ENCODE measurements at places on chromosomes 12 and 14.

- DNase-seq, result no peak
These were observed 1.8 kb upstream of the LRFN5 start for GRCh38 chr14:41604721-41605531.

DNA sequence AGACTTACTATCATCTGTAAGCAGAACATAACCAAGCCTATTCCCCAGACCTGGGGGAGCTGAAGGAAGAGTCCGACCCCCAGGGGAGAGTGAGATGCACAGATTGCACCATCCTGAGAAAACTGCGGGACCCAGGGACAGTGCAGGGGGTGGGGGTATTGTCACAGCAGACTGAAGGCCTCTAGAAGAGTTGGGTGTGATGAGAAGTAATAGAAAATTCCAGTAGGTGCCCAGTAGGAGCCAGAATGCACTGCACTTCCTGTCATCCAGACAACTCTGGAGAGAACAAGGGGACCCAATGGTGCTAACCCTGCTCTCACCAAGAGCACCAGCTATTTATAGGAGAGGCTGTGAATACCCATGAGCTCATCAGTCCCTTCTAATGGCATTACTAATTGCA lies 190.1 kb downstream of the BCL11B start:
- DNase-seq, result no peak

GRCh38 chr14:69154779-69155178 lies 1.9 kb upstream of the DCAF5 start:
- no peak for DNase-seq

DNA sequence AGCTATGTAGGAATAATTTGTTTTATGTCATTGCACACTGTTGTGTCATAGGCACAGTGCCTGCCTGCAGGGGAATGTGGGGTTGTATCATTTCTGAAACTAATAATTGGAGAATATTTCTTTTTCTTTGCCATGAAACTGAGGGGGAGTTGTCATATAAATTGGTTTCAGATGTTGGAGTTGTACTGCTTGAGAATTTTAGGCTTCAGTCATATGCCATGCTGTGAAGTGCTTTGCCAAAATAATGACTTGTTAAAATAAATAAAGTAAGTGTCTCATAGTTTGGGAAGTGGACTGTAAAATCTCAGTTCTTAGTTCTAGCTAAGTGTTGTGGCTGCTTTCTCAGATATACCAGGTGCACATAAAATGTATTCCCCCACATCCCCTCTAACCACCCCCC lies 116.8 kb downstream of the DAAM1 start:
- DNase-seq, result no peak

DNA sequence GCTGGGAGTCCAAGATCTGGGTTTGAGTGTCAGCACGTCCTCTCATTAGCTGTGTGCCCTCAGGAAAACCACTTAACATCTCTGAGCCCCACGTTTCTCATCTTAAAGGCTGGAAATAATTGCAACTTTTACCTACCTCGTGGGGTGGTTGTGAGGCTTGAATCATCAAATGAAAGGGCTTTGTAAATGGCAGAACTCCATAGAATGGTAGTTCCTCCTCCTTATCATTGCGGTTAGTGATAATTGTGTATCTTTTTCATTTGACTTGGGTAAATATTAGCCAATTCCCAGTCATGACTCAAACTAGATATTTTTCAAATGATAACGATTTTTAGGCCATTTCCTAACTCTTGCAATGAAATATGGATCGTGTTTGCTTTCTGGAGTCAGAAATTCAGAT lies 205.5 kb downstream of the CHST11 start:
- no peak for DNase-seq

DNA sequence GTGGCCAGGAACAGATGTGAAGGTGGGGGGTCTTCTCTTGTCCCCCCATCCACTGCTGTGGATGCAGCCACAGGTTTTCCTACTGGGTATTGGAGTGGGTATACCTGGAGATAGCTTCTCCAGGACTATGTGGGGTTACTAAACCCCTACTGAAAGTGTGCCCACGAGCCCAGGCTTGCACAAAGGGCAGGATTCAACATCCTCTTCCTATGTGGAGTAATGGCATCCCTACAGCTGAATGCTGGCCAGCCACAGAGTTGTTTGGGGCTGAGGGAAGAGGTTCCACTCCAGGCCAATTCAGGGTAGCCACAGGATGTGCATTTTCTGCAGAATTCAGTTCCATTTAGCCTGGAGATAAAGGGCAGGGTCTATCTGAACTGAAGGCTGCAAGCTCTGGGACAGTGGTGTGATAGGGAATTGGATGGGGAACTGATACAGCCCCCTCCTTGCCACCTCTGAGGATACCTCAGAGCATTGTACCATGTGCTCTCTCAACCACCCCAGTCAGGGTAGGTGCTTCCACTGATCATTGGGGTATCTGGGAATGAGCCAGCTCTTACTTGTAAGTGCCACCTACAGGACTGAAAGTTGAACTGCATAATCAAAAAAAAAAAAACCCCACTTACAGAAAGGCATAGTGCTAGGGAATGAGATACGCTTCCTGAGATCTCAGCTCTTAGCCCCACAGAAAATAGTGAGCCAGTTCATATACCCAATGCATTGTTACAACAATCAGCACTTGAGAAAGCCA lies 187.1 kb downstream of the KITLG start:
- no peak for DNase-seq

DNA sequence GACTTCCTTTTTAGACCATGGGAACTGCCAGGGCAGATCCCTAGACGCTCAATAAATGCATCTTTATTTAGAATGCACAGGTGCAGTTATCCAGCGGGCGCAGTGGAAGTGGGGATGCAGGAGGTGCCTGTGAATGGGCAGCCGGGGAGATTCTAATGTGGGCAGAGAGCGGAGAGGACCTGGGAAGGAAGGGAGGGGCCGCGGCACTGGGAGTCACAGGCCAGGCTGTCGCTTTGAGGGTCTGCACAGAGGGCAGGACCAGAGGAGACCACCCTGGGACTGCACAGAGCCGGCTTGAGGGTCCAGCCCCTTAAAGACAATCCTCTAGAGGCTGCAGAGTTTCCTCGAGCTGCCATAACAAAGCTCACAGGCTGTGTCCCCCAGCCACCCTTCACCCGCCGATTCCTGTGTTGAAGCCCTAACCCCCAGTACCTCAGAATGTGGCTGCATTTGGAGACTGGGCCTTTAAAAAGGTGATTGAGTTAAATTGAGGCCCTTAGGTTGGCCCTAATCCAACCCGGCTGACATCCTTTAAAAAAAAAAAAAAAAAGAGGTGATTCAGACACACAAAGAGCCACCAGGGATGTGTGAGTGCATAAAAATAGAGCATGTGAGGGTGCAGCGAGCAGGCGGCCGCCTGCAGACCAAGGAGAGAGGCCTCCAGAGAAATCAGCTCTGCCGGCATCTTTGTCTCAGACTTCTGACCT lies 44.4 kb upstream of the PPP2R5C start:
- DNase-seq, result no peak

- no peak for DNase-seq
These were observed 3.5 kb downstream of the IFI27 start for GRCh38 chr14:94113908-94114588.

- no peak for DNase-seq
These were observed 38.5 kb upstream of the FGF6 start for GRCh38 chr12:4483885-4484823.

DNA sequence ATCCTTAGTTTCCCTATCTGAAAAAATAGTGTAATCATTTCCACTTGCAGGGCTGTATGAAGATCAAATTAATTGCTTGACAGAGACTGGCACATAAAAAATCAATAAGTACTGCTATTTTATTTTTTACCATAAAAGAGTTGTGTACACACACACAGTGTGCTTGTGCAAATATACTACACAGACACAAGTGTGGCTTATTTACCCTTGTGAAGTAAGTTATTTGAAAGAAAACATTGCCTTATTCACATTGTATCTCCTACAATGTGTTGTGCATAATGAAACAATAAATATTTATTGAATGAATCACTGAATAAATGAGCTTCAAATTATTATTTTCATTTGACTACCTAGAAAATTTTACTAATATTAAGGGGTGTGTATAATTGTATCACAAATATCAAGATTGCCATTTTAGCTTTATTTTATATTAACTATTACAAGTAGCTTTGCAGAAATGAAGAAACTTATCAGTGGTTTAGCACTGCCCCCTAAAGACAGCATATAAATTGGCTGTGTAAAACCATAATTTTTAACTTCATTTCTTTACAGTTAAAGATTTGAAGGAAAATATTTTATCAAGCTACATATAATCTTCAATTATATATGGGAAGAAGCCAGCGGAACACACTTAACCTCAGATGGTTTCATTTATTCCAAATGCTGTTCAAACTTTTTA lies 11.3 kb downstream of the GARIN6 start:
- DNase-seq, result no peak

DNA sequence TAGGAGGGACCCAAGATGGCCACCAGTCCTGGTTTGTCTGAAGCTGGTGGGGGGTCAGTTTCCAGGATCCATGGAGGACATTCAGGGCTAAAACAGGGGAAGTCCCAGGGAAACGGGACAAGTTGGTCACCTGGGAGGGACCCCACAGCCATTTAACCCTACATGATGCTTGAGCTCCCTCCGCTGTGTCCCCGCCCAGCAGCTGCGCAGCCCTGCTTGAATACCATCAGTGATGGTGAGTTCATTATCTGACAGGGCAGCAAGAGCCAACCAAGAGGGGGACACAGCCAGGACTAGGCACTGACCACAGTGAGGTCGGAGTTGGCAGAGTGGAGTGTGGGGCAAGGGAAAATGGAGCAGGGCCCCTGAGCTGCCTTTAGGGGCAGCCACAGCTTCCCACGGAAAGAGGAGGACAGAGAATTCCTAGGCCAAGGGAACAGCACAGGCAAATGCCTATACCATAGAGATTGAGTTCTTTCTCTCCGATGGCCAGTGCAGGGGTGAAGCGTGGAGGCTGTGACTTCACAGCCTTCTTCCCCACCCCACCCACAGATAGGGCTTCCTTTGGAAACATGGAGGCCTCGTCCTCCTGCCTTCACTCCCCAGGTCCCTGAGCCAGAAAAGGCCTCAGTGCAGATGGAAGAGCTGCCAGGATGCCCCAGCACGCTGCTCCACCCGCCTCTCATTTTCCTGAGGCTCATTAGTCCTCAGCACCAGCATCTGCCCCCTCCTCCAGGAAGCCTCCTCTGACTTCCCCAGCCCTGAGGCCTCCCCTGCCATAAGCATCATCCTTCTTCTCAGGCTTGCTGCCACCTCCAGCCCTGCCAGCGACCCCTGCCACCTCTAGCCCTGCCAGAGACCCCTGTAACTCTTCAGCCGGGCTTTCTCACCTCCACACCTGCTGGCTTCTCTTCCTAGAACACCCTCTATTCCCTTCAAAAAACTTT lies 51.4 kb downstream of the CYP46A1 start:
- no peak for DNase-seq

DNA sequence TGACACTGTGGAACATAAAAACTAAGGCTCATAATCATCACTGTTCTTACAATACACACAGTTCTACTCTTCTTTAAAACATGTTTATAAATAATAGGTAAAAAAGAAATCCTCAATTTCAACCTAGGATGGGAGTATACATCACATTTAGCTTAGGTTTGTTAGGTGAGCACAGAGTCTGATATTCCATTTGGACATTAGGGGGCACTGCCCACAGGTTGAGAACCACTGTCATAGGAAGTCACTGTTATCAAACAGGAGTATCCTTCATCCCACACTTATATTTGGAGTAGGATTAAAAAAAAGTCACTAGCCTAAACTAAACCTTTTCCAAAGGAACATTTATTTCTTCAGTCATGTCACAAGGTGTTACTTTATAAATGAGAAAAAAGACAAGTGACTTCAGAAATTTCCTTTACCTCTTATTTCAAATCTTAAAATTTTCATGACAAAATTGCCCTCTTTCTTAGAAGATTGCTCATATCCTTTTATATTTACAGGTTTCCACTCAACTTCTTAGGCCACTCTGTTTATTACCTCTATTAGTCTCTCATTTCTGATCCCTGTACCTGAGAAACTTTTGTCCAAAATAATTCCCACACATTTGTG lies 240.6 kb downstream of the CPNE8 start:
- no peak for DNase-seq

DNA sequence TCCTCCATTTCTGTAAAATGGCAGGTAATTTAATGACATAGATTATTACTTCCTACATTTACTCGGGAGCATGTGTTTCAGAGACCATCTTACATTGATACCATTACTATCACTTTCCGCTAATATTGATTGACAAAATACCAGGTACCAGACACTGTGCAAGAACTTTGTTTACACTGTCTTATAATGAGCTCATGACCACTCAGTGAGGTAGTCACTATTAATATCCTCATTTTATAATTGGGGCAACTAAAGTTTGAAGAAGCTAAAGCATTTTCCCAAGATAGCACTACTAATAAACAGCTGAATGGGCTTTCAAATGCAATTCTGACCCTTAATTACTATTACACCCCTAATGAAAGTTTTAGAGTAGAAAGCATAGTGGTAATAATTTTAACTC lies 734.8 kb downstream of the DIO2 start:
- DNase-seq, result no peak

DNA sequence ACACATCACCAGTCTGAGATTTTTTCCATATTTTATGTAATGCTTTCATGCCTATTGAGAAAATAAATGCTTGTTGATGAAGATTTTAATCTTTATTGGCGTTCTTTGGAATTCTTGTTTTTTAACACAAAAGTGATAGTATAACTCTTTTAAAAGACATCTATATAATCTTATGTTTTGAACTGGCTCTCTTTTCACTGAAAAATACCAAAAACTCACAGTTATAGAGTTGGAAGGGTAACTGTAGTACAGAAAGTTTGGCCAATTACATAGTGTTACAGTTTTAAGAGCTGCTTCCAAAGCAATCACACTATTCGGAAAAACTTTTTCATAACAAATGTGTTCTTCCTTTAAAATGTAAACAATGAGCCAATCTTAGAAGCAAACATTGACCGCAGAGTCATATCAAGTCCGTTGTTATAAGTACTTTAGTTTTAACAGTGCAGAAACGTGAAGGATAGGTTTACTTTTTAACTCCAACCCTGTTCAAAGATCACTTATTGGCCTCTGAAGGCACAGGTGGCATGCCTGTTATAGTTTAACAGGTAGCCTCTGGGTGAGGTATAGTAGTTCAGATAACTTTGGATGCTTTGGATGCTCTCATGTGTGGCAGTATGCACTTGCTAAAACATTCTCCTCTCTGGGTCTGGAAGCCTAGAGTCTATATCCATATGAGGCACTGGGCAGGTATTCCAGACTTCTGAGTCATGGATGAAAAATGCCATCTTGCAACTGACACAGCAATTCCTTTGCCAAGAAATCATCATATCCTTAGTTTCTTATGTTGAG lies 12.1 kb upstream of the NTN4 start:
- DNase-seq, result no peak

DNA sequence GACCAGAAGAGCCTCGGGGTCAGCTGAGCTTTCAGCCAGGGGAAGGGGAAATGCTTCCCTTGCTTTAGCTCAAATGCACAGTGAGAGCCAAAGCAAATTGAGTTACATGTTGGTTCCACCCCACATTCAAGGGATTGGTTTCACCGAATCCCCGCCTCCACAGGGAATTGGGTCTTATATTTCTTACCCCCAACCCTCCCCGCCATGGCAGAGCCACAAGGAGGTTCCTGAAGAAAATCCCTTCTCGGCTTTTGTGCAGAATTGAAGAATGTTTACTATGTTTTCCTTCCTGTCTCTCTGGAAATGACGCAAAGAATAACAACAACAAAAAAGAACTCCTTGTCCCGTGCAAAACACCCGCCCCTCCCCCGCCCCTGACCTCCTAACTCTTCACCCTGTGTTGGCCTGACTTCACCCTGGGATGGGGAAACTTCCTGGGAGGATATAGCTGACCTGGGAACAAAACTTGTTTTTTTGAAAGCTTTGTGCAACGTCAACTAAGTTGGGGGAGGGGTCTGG lies 21.9 kb upstream of the CIPC start:
- DNase-seq, result no peak

Data from activated naive CD4-positive, alpha-beta T cell (primary cell).